PC-9 (cell line): ENCODE measurements at places on chromosomes 12 and 14. TPM values are rescaled to one million over a fixed set of nuclear protein-coding genes. Genes with fewer than 3 reads are reported as not detected.

Gene NFATC4
- 48.3 and 76.3 TPM in 2 replicates for total RNA-seq

Gene KCNC2
- total RNA-seq: not detected in 2 replicates

Gene KRT6C
- not detected in 2 replicates for total RNA-seq

DNA sequence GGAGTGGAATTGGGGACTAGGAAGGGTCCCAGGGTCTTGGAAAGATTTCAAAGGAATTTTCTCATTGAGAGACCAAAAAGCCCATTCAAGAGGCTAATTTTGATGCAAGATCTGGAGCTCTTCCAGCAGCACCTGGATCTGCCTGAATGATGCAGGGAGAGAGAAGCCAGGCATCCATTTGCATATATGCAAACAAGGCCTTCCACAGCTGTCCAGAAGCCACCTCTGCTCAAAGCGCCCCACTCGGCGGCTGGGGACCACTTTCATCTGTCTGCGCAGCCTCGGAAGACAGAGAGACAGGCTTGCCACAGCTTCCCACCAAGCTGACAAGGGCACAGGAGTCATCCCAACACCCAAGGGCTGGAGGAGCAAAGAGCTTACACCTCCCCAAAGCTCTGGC, 295.6 kb downstream of the DPF3 start:
- DNase-seq: no peak
- no peaks in the 10 kb centered on the region for H3K4me1 ChIP-seq
- H3K4me3 ChIP-seq: no peak overlapping the region
- H3K27me3 ChIP-seq: peaks cover 93% of the 10 kb centered on the region
- no peaks in the 10 kb centered on the region for H3K36me3 ChIP-seq

DNA sequence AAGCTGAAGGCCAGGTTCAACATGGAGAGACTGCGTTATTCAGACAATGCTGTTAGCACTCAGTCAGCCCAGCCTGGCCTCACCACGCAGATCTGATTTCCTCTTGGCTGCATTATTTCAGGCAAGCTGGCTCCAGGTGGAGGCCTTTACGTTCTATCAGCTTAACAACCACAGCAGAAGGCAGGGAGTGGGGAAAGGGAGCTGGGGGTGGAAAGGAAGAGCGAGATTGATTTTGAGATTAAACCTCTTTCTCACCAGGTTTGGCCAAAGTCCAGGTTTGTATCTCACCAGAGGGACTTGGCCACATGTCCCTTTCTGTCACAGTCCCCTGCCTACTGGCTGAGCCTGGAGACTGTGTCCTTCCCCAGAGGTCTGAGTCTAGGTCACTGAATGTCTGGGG, 543.7 kb upstream of the TMEM132C start:
- no peak for DNase-seq
- no peaks in the 10 kb centered on the region for H3K4me1 ChIP-seq
- no peak overlapping the region for H3K4me3 ChIP-seq
- no peak overlapping the region for H3K27ac ChIP-seq
- peaks cover 4% of the 10 kb centered on the region; the same call in 1 of the 2 replicates for H3K27me3 ChIP-seq
